ENCODE measurements at places on chromosomes 1 and 21.

GRCh38 chr1:9651220-9651564 is 339 bp upstream of the PIK3CD start:
- DNase-seq, result no peak

GRCh38 chr1:173353350-173353749 is 123.8 kb upstream of the PRDX6 start:
- DNase-seq, result no peak

GRCh38 chr1:56152635-56153034 is 426.7 kb downstream of the PLPP3 start:
- no peak for DNase-seq

DNA sequence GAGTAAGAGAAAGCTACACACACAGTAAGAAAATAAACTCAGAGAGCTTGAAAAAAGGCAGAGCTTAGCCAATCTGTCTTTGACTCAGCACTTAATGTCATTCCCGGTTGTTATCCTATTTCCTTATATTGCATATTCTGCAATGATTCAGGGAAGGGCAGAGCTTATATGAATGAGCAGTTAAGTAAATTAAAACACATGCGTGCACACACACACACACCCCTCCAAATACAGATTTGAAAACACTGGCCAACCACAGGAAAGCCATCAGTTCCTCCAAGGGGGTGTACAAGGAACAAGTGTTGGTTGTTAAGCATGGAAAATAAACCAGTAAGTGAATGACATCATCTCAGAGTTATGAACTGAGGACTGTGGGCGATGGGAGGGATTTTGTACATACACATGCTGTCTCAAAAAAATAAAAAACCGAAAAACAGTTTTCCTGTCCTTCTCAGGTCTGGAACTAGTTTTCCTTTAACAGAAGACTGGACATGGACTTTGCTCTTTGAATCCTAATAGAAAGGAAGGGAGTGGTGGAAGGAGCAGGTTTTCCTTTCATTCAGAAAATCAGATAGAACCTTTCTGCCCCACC is 1.0 kb downstream of the IQGAP3 start:
- DNase-seq, result no peak
